ENCODE measurements at places on chromosomes 2 and 18.

GRCh38 chr2:29628862-29629261 is 292.5 kb downstream of the ALK start:
- DNase-seq, result no peak

DNA sequence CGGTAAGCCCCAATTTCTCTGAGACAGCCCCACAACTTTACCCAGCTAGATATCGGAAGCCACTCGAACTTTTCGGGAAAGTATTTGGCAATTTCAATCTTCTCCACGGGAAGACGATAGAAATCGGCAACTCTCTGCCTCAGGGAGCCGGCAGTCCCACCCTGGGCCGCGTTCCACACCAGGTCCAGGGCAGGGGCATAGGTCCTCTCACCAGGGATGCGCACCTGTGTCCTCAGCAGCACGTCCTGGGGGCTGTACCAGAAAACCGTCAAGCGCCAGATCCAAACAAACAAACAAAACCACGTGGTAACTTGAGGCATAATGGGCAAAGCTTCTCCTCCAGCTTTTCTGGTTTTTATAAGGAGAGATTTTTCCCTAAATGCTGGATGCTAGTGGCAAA is 80.9 kb downstream of the USP40 start:
- no peak for DNase-seq

DNA sequence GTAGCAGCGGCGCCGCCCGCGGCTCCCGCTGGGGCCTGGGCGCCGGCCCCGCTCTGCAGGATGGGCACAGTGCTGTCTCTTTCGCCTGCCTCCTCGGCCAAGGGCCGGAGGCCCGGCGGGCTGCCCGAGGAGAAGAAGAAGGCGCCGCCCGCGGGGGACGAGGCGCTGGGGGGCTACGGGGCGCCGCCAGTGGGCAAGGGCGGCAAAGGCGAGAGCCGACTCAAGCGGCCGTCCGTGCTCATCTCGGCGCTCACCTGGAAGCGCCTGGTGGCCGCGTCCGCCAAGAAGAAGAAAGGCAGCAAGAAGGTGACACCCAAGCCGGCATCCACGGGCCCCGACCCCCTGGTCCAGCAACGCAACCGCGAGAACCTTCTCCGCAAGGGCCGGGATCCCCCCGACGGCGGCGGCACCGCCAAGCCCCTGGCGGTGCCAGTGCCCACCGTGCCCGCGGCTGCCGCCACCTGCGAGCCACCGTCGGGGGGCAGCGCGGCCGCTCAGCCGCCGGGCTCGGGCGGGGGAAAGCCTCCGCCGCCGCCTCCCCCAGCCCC is 369 bp downstream of the CDK5R2 start:
- DNase-seq, result no peak

DNA sequence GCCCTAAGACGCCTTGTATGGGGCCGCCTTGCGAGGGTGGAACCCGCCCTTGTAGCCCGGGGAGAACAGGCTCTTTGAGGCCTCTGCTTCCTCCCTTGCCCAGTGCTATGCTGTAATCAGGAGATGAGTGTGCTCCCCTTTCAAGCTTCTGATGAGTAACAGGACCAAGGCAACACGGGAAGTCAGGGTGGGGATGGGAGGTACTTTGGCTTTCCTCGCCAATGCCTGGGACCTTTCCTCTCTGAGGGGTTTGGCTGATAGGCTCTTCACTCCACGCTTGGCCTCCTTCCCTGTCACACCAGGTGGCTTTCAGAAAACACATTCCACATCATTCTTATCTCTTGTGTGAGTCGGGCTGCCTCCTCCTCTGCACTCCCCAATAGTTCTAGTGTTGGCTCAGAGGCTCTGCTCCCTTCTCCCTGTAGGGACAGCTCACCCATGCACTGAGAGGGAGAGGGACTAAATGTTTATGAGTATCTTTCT is 223.7 kb upstream of the TRIB2 start:
- DNase-seq, result no peak

DNA sequence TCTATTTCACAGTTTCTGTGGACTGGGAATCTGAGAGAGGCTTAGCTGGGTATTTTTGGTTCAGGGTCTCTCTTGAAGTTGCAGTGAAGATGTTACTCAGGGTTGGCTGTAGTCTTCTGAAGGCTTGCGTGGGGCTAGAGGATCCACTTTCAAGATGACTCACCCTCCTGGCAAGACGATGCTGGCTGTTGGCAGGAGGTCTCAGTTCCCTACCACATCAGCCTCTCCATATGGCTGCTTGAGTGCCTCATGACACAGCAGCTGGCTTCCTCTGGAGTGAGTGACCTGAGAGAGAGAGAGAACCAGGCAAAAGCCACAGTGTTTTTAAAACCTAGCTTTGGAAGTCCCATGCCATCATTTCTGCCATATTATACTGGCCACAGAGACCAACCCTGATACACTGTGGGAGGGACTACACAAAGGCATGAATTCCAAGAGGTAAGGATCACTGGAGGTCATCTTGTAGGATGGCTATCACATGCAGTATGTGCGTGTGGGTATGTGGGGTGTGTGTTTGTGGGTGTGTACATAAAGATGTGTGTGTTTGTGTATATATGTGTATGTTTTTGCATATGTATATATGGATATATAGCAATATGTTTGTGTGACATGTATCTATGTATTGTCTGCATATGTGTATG is 25.1 kb downstream of the DNPEP start:
- DNase-seq, result no peak

- no peak for DNase-seq
Observed at GRCh38 chr2:71669058-71669456, 215.7 kb downstream of the DYSF start.

GRCh38 chr2:179235463-179236108 is 29.0 kb downstream of the SESTD1 start:
- DNase-seq, result no peak

- DNase-seq, result no peak
Observed at GRCh38 chr2:156652691-156653090, 216.5 kb downstream of the GPD2 start.

GRCh38 chr2:26251893-26252292 is 7.2 kb downstream of the HADHB start:
- DNase-seq, result no peak

- DNase-seq, result peak; percentile 54
Observed at GRCh38 chr2:85327160-85327821, 498 bp downstream of the TGOLN2 start.

DNA sequence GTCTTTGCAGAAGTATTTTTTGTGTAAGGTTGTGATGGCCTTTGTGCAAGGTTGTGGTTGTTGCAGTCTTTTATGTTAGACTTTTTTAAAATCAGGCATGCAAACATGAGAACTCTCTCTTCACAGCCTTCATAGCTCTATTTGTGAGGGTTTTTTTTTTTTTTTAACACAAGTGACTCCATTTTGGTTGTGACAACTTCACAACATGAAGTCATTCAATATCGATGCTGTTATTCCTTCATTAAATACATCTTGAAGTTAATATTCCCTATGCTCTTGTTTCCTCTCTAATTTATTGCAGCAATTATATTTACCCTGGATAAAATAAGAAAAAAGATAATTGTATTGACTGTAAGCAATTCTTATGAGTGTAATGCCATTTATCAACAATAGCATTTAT is 35.5 kb downstream of the DHRS9 start:
- no peak for DNase-seq

DNA sequence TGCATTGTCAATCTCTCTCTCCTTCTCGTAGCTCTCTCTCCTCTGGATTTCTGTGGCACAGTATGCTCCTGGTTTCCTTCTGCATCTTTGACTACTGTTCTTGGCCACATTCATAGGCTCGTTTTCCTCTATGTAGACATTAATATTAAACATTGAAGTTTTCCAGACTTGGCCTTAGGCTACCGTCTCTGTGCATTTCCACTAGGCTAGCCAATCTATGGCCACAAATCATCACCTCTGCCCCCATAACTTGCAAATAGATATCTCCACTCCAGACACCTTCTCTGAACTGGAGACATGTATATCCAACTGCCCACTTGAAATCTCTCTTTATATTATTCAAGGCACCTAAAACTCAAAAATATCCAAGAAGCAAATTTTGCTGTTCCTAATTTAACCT is 768.5 kb downstream of the TSN start:
- no peak for DNase-seq

- no peak for DNase-seq
Observed at GRCh38 chr2:27638037-27638637, 9.3 kb downstream of the GPN1 start.

GRCh38 chr18:59551902-59552635 is 145.2 kb downstream of the CCBE1 start:
- no peak for DNase-seq

- no peak for DNase-seq
Observed at GRCh38 chr2:234564699-234565098, 67.8 kb upstream of the ARL4C start.

Measured in activated naive CD4-positive, alpha-beta T cell (primary cell).